ENCODE measurements at places on chromosomes 13 and 19.

DNA sequence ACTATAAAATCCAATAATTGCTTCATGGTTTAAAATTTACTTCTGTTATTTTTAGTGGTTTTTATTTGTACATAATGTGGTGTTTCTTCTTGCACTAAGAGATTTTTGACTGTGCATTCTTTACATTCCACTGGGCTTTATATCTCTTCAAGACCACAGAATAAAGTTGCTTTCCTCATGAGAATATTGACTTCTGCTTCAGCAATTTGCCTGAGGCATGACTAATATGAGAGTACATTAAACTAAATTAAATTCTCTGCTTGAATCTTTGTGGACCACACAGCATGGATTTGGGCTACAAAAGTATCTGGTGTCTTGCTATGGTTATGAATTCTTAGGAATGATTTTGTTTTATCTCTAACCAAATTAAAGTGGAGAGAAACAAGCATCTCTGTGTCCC is 1463.4 kb upstream of the PCDH20 start:
- ATAC-seq: no peak

GRCh38 chr19:3507371-3508120 is 1.4 kb downstream of the FZR1 start:
- ATAC-seq: no peak

GRCh38 chr19:3243819-3244700 is 19.6 kb downstream of the CELF5 start:
- no peak for ATAC-seq

DNA sequence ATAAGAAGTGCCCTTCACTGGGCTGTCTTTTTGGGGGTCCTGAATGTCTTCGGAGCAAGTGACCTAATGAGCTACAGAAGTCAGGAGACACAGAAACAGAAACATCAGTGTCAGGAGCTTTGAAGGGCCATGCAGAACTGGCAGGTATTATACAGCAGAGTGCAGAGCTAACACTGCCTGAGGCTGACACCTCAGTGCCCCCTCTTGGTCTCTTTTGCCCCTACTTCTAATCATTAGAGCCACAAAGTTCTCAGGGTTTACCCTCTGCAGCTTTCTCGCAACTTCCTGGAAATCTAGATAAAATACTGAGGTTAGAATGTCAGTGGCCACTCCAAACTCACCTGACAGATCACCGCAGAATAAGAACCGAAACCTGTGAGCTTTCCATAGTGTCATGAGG is 172.7 kb downstream of the B3GLCT start:
- ATAC-seq: no peak

DNA sequence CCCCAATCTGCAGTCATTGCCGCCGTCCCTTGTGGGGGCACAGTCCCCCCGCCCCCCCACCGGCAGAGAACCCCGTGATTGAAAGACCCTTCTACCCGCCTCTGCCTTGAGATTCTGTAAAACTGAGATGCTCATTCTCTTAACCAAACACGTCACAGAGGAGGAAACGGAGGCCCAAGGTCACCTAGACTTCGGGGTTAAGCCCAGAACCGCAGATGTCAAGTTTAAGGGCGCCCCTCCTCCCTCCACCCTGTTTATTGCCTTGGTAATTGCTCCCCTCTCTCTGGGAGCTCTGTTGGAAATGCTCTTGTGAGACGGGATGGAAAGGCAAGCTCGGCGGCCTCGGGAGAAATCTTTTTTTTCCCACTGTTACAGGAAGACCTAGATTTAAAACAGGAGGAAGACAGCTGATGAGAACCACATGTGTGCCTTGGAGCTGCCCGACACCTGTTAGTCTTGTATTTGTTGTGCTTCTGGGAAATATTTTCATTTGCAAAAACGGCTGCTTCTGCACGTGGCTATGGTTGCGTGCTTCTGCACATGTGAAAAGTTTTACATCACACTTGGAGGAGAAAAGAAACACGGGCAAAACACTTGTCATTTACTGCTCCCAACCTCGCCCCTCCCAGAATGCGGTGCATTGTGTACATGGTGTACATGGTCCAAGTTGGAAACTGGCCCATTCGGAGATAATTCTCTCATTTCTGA is 1.1 kb upstream of the MED26 start:
- peak; percentile 58 for ATAC-seq

DNA sequence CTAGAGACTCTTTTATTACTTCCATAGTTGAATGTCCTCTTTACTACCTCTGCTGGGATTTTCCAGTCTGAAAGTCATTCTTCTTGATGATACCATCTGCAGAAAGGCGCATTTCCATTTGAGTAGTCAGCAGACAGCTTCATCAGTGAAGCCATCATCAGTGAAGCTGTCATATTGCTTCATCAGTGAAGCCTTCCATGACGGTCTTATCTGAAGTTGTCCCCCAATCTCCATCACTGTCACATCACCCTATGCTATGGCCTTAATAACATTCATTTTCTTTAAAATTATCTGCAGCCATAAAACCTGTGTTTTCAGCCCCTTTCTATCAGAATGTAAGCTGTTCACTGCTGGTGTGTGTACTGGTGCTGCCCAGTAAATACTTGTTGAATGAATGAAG is 151.6 kb downstream of the B3GLCT start:
- ATAC-seq: no peak

DNA sequence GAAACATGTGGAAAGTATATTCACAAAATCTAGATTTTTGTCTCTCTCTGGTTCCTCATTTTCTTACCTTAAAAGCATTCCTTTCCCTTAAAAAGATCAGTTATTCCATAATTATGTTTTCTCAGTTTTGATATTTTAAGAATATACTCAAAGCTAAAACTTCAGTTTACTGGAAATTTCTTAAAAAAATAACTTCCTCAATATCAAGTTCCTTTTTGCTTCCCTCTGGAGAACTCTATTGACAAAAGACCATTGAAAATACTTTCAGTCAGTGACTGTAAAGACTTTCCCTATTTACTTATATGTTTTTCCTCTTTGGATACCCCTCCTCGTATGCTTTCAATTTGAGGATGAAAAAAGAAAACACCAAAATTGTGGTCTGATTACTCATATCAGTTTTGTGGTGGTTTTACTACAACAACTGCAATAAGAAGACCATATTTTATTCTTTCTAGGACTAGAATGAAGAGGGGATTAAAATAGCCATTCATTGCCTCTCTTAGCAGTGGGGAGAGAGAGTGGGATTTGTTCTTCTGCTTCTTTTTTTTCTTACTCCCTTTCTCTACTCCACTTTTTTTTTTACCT is 113.2 kb downstream of the ESD start:
- ATAC-seq: no peak

DNA sequence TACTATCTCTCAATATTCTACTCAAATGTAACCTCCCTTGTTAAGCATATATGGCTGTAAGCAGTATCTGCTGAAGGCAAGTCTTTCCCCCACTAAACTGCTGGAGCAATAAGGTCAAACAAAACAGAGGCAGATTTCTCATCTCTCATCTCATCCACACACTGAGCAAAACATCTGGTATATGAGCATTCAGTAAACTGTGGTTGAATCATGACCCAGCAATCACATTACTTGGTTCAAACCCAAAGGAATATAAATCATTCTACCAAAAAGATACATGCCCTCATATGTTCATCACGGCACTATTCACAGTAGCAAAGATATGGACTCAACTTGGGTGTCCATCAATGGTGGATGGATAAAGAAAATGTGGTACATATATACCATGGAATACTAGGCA is 344.4 kb downstream of the SUCLA2 start:
- ATAC-seq: no peak

DNA sequence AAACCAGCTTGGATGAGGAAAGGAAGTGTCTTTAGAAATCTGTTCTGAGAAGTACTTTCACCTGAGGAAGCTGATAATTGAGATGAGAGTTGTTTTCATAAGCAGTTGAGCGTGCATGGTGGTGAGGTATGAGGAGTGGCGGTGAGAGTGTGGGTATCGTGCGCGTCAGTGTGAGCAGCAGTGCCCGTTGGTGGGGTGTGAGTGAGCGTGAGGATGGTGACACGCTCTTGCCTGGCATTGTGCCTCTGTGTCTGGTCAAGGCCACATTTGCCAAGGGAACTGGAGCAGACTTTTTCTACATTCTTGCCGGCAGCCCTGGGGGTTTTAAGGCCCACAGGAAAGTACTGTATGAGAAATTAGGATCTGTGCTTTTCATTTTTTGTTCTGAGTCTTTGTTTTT is 36.5 kb upstream of the TEX29 start:
- ATAC-seq: no peak

DNA sequence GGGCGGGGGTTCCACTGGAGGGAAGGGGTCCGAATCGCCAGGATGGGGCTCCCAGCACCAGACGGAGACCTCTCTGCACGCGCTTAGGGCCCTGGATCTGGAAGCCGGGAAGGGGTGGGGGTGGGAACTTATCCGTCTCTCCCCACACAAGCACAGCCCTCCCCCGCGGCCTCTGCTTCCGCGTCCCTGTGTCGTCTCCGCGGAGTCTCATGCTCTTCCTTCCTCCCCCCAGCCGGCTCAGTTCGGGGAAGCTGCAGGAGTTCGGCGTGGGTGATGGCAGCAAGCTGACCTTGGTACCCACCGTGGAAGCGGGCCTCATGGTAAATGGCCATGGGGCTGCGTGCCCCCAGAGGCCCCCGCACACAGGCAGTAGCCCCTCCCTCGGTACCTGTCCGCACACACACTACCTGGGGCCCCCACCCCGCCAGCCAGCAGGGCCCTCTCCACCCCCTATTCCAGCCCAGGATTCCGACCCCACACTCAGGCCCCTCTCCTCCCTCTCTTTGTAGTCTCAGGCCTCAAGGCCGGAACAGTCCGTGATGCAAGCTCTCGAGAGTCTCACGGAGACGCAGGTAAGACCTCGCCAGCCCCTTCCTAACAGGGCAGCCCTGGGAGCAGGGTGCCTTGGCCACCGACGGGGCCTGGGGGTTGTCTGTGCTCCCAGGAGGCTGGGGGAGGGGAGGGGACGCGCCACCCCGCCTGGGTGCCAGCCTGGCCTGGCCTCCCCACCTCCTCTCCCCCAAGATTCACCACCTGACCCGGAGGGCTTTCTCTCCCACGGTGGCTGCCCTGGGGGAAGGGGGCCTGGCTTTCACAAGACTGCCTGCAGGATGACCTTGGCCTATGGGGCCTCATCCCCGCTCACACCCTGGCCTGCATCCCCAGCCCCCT is 3.2 kb downstream of the MIDN start:
- ATAC-seq: peak; percentile 0

- peak; percentile 24 for ATAC-seq
These were observed 56.1 kb downstream of the KCNRG start for GRCh38 chr13:50071379-50071778.

GRCh38 chr19:48290771-48291488 is 21.0 kb downstream of the ZNF114 start:
- ATAC-seq: peak; percentile 90

GRCh38 chr19:16771618-16772017 is 52.0 kb downstream of the NWD1 start:
- peak; percentile 93 for ATAC-seq

Measured in SK-N-SH treated with all-trans-retinoic acid at 6 μM for 48 hours (cell line).